ENCODE measurements at places on chromosomes 3 and 15.

DNA sequence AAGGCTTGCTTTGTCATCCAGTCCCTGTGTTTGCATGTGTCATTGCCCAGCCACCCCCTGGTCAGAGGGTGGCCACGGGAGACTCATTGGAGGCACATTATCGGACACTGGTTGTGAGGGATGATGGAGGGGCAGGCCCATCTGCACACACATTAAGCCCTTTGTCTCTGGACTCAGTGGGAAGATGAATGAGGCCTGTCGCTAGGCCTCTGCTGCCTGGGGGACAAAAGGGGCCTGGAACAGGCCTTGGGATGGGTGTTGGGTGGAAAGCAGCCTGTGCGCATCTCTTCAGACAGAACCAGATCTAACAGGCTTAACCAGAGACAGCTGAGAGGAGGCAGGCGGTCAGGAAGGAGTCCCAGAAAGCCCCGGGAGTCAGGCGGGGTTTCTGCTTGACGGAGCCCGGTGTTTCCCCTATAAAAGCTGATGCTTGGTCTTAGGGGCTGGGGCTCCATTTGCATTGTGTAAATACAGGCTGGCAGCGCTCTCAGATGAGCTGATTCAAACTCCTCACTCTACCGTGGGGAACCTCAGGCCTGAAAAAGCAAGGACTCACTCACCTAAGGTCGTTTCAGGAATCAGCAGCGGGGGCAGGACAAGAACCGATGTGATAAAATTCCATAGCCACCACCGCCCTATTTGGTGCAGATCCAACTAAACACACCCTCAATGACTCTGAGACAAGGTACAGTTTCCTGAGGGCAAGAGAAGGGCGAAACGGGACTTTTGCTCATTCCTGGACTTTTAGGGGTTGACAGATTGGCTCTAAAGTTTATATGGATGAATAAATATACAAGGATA is 17.1 kb upstream of the SKIC8 start:
- DNase-seq, result no peak

- no peak for DNase-seq
These were observed 407.2 kb upstream of the ARHGEF26 start for GRCh38 chr3:153714016-153714415.

DNA sequence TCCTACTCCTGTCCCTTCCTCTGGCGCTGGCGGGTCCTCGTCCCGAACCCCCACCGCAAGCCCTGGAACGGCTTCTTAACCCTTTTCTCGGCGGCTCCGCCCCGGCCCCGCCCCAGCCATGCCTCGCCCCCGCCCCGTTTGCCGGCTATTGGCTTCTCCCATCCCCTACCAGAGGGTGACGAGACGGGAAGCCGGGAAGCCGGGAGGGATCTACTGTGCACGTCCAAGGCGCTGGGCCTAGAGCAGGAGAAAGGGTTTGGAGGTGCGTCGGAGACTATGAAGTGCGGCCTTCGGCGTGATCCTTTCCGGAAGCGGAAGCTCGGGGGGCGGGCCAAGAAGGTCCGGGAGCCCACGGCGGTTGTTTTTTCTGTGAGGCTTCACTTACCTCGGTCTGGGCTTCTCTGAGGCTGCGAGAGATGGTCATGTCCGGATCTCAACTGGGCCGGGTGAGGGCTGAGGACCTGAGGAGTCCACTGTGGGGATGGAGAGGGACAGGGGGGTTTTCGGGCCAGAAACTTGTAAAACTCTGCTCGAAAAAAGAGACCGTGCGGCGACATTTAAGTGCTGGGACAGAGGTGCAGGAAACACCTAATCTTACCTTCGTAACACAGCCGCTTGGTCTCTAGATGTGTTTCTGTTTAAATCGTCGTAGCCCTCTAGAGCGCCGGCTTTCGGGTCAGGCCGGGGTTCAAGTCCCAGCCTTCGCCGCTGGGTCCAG is 21.4 kb downstream of the ROPN1B start:
- peak; percentile 70 for DNase-seq

GRCh38 chr3:9347887-9348286 is 15.0 kb upstream of the THUMPD3 start:
- no peak for DNase-seq

DNA sequence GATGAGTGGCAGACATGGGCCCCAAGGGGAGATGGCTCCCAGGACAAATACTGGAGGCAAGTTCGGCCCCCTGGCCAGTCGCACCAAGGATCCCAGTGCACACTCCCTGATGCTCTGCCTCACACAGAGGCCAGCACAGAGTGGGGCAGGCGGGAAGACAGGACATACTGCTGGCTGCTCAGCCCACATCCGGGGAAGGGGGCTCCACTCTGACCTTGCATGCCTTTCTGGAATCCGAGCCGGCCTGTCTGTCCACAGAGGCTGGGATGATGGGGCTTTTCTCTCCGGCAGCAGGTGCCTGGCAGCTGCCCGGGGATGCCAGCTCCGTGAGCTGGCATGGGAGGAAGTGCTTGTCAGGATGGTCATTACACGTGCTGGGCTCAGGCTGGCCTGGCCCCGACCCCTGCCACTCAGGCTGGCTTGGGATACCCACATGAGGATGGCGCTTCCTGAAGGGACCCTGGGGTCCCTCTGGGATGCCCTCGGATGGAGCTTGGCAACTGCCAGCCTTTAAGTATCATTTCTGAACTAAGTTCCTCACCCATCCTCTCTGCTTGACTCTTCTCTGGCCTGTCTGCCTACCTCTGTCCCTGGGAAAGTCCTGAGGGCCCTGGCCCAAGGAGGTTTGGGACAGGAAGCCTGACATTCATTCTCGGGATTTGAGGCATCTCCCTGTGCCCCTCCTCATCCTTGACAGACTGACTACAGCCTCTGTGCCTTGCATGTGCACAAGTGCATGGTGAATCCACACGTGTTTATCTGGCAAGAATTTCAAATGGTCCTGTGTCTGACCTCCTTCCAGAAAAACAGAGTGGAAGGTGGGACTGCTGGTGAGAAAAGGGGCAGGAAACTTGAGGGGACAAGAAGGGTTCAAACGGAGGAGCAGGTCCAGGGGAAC is 46.5 kb downstream of the EXOG start:
- DNase-seq, result no peak

GRCh38 chr15:87689716-87690115 is 566.8 kb downstream of the NTRK3 start:
- no peak for DNase-seq

DNA sequence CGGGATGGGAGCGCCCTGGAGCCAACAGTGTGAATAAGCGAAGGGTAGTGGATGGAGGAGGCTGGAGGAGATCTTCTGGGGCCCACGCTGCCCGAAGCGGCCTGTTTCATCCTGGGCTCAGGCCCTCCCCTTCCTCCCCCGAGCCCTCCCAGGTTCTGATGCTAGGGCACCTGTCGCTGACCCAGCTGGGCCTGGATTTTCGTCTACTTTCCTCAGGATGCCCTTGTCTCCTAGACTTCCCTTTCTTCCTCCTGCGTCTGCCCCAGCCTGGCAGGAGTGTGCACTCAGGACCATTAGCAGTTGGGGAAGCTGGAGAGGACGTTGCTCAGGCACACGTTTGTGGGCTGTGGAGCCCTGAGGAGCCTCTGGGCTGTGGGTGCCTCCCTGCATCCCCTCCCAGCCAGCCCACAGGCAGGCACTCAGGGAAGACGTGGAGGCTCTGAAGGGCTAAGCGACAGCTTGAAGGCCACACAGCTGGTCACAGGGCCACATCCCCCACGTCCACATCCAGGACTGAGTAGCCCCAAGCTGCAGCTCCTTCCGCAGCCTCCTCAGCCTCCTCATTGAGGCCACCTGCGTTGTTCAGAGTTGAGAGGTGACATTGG is 23.9 kb upstream of the PIGZ start:
- DNase-seq, result no peak

GRCh38 chr3:150419076-150419868 is 11.2 kb downstream of the TSC22D2 start:
- no peak for DNase-seq

- DNase-seq, result peak; percentile 76
These were observed 75.1 kb downstream of the VGLL4 start for GRCh38 chr3:11568503-11569155.

GRCh38 chr15:42919308-42919707 is 1.3 kb downstream of the TTBK2 start:
- DNase-seq, result no peak

DNA sequence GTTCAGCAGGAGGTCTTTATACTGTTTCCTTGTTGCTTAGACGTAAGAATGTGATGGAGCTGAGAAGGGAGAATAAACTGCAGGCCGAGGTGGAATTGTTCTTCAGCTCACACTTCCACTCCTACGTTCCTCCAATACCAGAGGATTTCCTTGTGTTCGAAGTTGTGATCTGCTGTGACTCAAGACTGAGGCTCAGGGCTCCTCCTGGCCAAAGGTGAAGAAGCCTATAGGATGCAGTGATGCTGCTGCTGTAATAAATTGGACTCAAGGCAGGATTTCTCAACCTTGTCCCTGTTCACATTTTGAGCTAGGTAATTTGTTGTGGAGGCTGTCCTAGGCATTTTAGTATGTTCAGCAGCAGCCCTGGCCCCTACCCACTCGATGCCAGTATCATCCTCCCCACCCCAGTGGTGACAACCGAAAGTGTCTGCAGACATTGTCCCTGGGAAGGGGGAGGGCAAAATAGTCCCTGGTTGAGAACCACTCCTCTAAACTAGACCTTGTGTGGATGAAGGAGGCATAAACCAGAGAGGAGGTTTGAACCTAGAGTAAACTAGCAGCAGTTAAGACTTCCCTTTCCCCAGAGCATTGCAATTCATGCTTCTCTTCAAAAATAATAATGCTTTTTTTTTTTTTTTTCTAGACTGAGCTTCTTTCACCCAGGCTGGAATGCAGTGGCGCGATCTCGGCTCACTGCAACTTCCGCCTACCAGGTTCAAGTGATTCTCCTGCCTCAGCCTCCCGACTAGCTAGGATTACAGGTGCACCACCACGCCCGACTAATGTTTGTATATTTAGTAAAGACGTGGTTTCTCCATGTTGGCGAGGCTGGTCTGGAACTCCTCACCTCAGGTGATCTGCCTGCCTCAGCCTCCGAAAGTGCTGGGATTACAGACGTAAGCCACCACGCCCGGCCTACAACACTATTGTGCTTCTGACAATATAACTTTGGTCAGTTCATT is 11.1 kb downstream of the RAP2B start:
- no peak for DNase-seq

DNA sequence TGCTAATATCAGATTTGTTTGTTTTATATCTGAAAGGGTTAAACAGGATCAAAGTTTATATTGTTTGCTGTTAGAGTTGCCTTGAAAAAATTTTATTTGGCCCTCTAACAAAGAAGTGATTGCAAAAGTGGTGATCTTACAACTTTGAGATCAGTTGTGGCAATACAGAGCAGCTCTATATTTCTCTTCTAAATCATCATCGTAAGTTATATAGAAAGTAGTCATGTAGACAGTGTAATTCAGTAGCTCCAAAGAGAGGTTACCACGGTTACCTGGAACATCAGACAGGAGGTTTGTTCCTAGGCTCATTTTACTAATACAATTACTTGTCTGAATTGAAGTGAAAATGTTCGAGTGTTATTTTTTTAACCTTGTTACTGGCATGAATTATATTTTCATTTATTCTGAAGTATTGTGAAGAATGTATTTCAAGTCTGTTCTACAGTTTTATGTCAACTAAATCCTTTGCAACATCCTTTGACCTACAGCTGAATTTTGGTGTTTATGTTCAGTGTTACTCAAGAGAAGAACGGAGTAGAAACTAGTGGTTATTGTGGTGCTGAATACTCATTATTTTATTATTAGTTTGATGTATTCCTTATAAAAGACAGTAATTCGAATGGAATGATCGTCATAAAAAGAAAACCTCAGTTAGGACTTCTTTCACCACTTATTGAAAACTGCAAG is 214.2 kb downstream of the NAALADL2 start:
- no peak for DNase-seq

GRCh38 chr3:83002869-83003445 is 1241.5 kb upstream of the GBE1 start:
- no peak for DNase-seq

GRCh38 chr3:129442486-129442885 is 2.5 kb downstream of the IFT122 start:
- DNase-seq, result no peak

DNA sequence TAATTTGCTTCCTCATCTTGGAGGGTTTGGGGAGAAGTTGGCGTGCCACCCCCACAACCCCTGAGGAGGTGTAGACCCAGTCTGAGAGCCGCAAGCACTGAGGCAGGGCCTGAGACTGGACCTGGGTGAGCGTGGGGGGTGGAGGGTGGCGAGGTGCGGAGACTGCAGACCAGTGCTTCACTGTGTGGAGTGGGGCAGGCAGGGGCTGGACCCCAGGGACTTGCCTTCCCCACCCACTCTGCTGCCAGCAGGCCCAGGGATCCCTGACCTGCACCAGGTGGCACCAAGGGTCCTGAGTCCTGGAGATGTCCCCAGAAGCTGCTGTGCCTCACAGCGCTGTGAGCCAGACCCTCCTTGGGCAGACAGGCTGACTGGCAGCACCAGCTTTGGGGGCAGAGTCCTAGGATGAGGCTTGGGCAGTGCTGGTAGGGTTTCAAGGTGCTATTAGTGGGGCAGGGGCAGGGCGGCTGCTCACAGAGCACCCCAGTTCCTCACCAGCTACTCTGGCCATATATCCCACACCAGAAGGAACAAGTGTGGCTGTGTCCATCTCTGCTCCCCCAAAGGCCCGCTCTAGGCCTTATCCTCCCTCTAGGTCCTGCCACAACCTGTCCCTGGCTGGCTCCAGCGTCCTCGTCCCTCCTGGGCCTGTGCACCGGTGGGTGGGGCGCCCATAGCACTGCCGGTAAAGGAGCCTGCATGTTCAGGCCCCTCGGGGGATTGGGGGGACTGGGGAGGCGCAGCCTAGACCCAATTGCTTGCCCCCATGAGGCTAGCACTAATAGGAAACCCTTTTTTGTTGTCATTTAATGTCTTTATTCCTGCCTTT is 11.8 kb downstream of the ZBTB47 start:
- no peak for DNase-seq

DNA sequence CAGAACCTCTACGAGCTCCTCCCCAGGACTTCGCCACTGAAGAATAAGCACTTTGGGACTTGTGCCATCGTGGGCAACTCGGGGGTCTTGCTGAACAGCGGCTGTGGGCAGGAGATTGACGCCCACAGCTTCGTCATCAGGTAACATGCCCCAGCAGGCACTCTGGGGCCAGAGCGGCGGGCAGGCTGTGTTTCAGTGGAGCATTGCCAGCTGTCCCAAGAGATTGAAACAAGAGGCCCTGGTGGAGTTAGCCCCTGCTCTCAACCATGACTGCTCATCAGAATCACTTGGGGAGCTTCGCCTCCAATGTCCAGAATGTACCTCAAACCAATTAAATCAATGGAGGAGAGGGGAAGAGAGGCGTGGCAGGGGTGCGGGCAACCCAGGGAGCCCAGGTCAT is 44.8 kb downstream of the ST8SIA2 start:
- no peak for DNase-seq

DNA sequence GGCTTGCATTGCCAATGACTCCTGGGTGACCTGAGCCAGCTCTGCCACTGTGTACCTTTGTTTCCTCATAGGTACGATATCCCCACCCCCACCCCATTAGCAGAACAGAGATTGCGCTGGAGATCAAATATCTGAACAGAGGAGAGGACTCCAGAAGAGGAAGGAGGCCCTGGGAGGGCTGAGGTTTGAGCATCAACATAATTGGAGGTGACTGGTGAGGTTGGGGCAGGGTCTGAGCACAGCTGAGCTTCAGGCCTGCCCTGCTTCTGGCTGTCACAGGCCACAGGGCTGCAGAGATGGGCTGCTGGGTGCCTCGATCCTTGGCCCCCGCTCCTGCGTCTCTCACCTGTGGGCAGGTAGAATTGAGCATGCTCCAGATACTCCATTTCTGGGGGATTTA is 21.3 kb upstream of the CACNA2D2 start:
- DNase-seq, result no peak

GRCh38 chr15:39613271-39613670 is 32.4 kb downstream of the THBS1 start:
- no peak for DNase-seq

GRCh38 chr15:69947394-69947793 is 150.3 kb downstream of the TLE3 start:
- DNase-seq, result no peak
